ENCODE measurements at places on chromosomes 1 and 21.

DNA sequence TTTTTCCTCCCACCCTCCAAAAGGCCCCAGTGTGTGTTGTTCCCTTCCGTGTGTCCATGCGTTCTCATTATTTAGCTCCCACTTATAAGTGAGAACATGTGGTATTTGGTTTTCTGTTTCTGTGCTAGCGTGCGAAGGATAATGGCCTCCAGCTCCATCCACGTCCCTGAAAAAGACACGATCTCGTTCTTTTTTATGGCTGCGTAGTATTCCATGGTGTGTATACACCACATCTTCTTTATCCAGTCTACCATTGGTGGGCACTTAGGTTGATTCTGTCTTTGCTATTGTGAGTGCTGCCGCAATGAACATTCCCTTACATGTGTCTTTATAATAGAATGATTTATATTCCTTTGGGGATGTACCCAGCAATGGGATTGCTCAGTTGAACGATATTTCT, 177.8 kb downstream of the ETS2 start:
- no peak for DNase-seq

DNA sequence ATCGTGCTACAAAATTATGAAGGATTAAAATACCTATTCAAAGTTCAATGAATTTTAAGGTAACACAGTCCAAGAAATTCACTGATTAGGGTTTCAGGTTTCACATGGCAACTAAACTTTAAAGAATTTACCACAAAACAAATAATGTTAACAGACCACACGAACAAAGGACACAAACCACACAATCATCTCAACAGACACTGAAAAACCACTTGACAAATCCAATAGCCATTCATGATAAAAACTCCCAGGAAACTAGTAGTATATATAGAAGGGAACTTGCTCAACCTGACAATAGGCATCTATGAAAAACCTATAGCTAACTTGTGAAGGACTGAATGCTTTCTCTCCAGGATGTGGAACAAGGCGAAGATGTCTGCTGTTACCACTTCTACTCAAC, 21.1 kb upstream of the SH2D5 start:
- no peak for DNase-seq

- no peak for DNase-seq
These were observed 272.6 kb upstream of the FMN2 start for GRCh38 chr1:239819096-239819495.

DNA sequence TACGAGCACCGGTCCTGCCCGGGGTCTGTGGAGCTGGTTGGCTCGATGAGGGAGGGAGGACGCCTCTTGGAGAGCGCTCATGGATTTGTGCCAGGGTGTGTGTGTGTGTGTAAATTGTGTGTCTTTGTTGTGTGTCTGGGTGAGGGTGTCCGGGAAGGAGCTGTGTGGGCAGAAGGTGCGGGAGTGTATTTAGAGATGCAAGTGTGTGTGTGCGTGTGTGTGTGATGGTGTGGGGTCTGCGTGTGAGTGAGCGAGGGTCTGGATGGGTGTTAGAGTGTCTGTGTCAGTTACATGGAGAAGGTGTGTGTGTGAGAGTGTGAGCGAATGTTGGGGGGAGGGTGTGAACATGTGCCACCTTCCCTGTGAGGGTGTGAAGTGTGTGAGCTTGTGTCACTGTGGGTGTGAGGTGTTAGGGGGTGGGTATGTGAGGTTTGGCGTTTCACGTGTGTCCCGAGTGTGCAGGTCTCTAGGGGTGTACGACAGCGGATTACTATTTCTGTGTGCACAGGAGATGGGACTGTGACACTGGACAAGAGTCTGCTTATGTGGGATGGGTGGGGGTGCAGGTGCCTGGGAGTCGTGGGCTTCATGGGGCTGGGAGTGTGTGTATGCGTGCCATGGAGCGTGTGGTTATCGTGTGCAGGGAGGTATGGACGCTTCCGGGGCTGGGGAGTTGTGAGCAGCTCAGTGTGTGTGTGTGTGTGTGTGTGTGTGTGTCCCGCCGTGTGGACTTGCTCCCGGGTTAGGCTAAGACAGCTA, 880 bp downstream of the IGSF21 start:
- DNase-seq, result no peak

DNA sequence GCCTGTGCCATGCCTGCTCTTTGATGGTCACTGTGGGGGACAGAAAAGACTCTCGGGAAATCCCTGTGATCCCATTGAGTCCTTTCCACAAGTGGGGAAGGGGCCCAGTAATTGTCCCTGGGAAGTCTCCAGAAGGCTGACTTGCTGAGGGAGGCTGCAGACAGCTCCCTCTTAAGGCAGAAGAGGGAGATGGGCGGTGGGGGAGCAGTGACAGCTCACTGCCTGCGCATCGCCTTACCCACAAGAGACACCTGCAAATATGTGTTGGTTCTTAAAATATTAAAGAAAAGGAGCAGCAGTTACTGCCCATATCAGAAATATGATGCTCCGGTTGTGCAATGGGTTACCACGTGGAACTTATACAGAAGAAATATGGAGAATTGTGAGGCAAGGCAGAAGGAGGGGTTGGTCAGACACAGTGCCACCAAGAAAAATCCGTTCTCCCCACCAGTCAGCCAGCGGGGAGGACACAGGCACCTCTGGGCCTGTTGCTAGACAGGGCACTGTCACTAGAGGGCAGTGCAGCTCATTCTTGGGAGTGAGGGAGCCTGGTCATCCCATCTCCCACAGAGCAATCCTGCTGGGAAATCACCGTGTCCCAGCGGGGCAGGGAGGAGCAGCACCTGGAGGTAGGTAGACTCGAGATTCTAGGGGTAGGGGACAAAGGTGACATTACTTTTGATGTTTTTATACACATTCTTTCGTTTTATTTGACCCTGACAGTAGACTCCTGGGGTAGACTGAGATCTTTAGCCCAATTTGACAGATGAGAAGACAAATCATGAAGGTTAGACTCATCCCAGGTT, 6.9 kb upstream of the CAMK1G start:
- peak; percentile 31 for DNase-seq

DNA sequence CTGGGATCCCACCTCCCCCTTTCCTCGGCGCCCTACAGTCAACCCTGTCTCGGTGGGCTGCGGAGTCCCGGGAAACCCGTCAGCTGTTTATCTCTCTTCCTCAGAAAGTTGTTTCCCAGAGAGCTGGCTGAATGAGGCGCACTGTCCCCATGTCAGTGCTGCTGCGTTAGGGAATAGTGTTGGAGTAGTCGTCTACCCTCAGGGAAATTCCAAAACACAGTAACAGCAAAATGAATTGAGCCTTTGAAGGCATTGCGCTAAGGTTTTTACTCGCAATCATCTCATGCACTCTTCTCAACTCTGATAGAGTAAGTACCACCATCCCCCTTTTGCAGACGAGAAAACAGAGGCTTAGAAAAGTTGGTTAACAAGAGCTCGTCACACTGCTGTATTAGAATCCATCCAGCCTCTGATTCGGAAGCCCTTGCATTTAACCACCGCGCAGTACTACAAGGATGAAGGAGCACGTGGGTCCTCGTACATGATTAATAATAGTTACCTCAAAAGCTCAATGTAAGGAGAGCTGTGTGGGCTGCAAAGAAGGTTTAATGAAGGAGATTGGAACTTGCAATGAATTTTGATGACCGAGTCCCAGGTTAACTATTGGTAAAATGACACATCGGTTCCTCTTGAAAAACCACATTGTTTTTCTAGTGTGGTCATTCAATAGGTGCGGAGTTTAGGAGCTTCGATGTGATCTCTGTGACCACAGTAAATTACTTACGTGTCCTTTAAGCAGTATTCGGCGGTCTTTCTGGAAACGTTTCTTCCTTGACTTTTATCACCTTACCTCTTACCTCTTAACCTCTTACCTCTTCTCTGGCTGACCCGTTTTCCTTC, 788 bp upstream of the EDEM3 start:
- no peak for DNase-seq

GRCh38 chr21:41868062-41868710, 11.0 kb downstream of the PRDM15 start:
- peak; percentile 32 for DNase-seq

- no peak for DNase-seq
These were observed 19.4 kb downstream of the CRYAA start for GRCh38 chr21:43188181-43188580.

GRCh38 chr21:26769613-26770188, 75.5 kb downstream of the ADAMTS1 start:
- peak; percentile 61 for DNase-seq

- no peak for DNase-seq
These were observed 2.8 kb downstream of the RAB4A start for GRCh38 chr1:229273507-229274232.

- no peak for DNase-seq
These were observed 14.7 kb downstream of the NMNAT2 start for GRCh38 chr1:183403498-183403897.

GRCh38 chr1:44233593-44233992, 20.3 kb downstream of the DMAP1 start:
- no peak for DNase-seq

GRCh38 chr1:22048351-22049192, 3.9 kb upstream of the CDC42 start:
- DNase-seq, result no peak

- no peak for DNase-seq
These were observed 411.2 kb downstream of the MATN1 start for GRCh38 chr1:30312226-30312625.

DNA sequence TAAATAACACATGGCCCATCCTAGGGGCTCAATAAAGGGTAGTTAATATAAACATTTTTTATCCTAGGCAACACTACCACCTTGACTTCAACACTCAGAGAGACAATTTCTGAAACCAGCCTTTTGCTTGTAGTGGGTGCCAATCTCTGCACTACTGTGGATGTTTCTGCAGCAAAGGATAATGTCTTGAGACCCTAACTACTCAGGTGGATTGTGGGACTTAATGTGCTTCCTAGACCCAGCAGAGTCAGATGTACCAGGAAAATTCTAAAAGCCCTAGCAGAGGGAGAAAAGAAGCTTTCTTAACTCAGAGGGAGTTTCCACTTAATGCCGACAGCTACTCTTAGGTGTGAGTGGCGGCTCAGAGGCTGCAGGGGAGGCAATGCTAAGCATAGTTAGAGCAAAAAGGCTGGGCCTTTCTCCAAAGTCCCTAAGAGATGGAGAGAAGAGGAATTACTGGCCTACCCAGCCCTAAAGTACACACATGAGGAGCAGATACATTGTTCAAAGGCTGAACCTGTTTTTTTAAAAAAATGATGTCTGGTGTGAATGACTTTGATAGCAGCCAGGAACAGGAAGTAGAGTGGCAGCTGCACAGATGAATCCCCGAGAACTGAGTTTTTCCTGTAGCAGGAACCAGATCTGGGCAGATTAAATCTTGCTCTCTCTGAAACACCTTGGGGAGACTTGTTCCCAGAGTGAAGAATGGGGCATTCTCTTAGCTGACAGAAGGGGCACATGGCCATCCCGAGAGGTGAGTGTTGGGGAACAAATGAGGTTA, 33.5 kb upstream of the ABCD3 start:
- no peak for DNase-seq

DNA sequence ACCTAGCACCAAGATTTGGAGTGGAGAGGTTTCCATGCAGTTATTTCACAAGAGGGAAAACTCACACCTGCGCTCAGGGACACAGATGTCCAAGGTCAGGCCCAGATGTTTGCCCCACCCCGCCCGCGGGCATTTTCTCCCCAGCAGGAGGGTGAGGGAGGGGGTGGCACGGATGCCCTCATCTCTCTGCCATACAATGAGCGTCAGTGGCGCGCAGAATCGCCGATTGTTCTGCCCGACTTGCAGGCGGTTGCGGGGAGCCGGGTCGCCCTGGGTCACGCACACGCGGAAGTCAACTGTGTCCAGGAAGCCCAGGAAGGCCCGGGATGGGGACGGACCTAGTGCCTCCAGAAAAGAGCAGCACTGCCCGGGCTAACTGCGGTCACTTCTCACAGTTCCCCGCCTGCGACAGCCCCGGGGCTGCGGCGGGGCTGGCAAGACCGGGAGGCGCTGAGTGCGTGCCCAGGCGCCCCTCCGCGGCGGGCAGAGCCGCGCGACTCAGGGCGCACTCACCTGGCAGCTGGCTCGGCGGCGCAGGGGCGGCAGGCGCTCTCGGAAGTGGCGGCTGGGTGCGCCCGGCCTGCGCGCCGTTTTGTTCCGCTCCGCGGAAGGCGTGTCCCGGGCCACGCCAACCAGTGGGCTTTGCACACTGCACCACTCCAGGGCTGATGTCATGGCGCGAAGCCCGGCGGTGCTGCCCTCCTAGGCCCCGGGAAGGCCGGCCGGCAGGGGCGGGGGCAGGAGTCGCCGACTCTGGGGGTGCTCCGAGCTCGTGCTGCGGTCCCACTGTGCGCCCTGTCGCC, at the start of gene CSRP1:
Gene CSRP1 (minus strand): TSS at position 567 of the 803 bp plus-strand sequence. CDS start 10,820 bp downstream, outside the sequence.
- peak; percentile 65 for DNase-seq

- no peak for DNase-seq
These were observed 41.1 kb upstream of the KCNQ4 start for GRCh38 chr1:40742363-40743061.

- DNase-seq, result peak; percentile 79
These were observed 23.2 kb downstream of the NENF start for GRCh38 chr1:212455803-212456528.

DNA sequence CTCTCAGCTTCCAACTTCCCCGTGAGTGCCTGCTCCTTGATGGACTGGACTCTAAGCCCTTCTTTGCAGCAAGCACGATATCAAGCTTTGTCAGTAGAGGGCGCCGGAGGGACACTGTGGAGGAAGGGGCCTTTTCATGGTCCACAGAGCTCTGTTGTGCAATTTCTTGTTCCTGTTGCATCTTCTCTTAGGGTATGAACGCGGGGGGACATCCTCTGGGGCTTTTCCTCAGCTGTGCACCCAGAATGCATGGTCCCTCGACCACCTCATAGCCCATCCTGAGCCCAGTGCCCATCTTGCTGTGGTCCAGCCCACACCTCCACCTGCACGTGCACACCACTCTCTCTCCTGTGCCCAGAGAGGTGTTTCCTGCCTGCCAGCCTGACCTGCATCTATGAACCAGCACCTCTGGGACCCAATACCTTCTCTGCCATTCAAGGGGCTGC, 556.8 kb downstream of the PTPRU start:
- DNase-seq, result peak; percentile 75

GRCh38 chr1:85583611-85584263, 3.2 kb downstream of the CCN1 start:
- no peak for DNase-seq

- no peak for DNase-seq
These were observed 90.4 kb downstream of the KCNN3 start for GRCh38 chr1:154779551-154780189.

- DNase-seq, result no peak
These were observed 478 bp downstream of the MAD2L2 start for GRCh38 chr1:11680270-11681070.

DNA sequence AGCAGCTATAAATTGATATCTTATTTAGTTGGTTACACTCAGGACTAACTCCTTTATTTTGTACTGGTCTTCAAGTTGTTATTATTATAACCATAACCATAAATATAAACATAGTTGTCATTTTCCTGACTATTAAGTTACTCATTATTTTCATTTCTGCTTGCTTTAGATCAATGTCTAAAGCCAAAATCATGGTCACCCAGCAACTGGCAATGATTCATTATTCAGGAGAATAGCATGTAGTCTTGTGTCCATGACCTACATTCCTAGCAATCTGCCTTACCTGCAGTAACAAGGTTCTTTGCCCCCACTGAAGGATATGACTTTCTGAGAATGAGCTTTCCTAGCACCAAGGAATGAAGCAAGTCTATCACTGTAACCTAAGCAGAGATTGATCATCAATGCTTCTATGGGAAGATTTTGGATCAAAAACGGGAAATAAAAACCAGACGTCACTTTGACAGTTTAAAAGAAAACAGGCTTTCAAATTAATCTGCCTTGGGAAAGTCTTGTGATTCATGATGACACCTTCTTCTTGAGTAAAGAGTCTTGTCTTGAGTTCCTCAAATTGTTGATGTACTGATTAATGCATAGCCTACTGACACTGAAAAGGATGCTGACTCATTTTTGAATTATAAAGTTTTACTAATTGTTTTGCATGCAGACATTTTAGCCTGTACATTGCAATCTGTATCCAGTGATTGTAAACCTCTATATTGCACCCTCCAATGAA, 203.3 kb upstream of the IVNS1ABP start:
- no peak for DNase-seq
